Fibroblast of the aortic adventitia (primary cell): ENCODE measurements at places on chromosomes 1 and 21.

DNA sequence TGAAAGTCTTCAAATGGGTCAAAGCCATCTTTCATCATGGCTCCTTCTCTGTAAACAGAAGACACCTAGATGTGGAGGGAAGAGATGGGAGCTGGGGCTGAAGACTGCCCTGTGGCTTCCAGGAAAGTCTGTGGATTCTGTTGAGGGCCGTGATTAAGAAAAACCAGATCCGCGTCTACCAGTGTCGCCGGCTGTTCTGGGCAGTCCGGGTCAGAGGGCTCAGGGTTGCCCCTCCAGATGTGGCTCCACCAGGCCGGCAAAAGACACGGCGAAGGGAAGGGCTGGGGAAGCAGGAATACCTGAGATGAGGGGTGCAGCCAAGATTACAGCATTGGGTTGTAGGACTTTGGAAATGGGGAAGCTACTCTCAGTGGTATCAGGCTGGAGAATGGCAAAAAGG is 162.6 kb downstream of the RHOU start:
- no peak for DNase-seq

DNA sequence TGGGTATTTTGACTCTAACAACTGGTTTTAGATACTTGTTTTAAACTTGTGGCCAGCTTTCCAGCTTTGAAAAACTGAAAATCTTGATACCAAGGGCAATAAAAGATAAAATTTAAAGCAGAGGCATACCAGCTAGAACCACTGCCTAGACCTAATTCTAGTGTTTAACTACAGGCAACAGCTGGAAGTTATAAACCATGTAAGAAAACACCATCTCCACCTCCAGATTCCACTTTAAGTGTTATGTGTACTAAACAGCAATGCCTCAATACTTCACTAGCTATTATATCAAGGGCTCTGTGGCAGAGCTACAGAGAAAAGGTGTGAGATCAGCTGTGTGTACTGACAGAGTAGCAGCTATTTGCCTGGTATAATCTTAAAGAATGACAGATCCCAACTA is 69.5 kb downstream of the LPAR3 start:
- DNase-seq, result no peak

DNA sequence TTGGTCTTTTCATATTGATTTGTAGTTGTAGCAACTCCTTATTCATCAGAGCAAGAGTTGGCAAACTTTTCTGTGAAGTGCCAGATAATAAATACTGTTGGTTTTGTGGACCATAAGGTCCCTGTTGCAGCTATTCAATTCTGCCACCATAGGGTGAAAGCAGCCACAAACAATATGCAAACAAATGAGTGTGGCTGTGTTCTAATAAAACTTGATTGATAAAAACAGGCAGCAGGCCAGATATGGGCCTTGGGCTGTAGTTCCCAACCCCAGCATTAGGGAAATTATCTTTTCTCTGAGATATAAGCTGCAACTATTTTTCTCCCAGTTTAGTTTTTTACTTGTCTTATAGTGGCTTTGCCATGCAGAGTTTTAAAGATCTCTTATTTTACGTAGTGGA is 469.2 kb downstream of the SMYD3 start:
- DNase-seq, result no peak

GRCh38 chr1:9284061-9284460 is 8.6 kb upstream of the SPSB1 start:
- no peak for DNase-seq

DNA sequence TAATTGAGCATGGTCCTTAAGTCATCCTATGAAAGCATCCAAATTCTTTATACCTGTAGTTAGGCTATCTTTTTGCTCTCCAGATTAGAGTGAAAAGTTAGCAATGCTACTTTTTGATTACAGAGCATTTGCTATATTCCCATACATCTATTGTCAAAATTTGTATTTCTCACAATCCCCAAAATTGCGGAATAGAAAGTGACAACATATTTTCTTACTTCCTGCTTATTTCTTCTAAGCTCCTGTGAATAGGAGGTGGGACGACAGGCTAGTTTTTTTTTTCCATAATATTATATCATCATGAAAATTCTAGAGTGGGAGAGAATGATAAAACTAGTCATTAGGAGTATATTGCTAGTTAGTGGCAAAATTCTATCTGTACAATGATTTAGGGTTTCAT is 264.0 kb upstream of the DPYD start:
- DNase-seq, result no peak

- DNase-seq, result peak; percentile 99
These were observed 19.9 kb upstream of the EVI5 start for GRCh38 chr1:92804721-92805201.

DNA sequence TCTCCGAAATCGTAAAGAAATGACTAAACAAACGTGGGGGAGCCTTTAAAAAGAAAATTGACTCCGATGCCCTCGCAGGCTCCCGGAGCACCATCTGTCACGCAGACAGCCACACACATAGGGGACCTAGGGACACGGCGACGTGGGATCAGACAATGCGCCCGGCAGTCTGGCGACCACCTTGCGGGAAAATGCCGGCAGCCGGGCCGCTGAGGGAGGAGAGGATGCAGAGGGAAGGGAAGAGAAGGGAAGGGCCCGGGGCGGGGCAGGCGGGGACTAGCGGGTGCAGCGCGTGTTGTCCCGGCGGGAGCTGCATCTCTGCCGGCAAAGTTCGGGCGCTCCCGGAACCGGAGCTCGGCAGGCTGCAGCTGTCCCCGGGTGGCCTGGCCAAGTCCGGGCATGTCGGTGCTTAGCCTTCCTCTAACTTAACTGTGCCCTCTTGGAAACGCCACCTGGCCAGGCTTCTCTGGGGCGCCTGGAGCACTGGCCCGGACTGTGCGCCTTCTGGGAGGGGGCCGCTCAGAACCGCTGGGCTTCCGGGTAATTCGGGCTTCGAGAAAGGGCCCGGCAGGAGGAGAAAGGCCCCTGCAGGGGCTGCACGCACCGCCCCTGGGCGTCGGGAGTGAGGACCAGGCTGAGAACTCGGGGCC is 1.8 kb downstream of the NHLH2 start:
- no peak for DNase-seq

DNA sequence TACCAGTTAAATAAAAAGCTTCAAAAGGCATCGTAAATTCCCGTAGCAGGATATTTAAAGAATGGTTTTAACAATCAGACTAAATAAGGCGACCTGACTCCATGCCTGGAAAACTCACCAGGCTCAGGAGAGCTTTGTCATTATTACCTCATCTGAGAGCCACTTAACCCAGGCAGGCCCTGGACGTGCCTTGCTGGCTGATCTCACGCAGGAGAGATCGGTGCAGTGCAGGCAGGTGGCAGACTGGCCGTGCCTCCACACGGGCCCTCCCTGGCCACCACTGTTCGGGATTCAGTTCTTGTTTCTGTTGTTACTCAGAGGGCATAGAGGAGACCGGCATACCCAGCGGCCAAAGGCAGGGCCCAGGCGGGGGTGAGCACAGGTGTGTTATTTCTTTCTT is 6.4 kb downstream of the MT1HL1 start:
- DNase-seq, result no peak

GRCh38 chr1:36150296-36151133 is 1.2 kb upstream of the TRAPPC3 start:
- DNase-seq, result peak; percentile 92

DNA sequence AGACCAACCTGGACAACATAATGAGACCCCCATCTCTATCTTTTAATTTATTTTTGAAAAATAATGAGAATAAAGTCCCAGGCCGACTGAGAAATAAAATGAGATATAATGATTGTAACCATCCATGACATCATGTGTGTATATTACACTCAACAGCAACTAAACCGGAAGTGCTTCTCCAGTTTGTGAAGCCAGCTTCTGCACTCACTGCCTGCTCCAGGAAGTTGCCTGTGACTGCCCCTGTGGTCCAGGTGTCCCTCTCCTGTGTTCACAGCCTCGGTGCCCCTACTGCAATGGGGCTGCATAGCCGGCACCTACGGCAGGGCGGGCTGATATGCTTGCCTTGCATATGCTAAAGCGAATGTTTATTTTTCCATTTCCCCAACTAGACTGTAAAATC is 68.3 kb downstream of the SSBP3 start:
- no peak for DNase-seq

DNA sequence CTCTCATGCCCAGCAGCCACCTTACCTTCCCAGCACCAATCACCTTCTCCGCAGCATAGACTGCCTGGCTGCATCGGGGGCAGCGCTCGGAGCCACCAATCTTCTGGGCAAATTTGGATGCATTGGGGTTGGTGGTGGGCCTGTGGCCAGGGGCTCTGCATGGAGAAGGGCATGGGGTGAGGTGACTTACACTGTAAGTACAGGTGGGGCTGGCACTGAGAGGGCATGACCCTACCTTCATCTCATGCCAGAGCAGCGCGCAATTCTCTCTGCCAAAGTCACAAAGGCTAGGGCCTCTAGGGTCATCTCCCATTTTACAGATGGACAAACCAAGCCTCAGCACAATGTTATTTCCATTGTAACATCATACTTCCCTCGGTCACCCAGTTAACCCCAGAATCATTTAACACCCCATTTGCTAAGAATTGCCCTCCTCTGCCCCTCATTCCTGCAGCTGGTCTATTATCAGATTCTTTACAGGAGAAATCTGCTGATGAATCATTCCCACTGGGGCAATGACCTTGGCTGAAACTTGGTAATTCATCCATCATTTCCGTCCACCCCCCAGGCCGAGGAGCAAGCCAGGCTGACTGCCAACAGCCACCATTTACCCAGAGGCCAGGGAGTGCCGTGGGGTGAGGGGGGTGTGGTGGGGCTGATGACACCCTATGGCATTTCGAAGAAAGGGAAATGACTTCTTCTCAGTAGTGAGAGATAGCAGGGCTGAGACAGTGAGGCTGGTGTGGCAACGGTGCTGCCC is 17.9 kb downstream of the CSRP1 start:
- DNase-seq, result peak; percentile 95

DNA sequence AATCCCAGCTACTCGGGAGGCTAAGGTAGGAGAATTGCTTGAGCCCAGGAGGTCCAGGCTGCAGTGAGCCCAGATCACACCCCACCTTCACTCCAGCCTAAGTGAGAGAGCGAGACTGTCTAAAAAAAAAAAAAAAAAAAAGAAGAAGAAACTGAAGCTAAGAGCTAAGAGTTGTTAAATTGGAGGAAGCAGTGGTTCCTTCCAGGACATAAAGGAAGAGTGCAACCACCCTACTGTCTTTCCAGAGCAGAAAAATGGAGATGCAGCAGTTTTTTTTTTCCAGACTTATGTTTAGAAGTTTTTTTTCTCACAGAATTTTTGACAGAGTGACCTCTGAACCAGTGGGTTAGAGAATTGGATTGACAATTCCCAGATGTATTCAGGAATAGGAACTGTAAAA is 88.7 kb downstream of the HLX start:
- DNase-seq, result no peak

- peak; percentile 76 for DNase-seq
These were observed 38.7 kb upstream of the BECN2 start for GRCh38 chr1:241918879-241919278.

GRCh38 chr1:15756143-15757015 is 2.2 kb upstream of the FBLIM1 start:
- no peak for DNase-seq

DNA sequence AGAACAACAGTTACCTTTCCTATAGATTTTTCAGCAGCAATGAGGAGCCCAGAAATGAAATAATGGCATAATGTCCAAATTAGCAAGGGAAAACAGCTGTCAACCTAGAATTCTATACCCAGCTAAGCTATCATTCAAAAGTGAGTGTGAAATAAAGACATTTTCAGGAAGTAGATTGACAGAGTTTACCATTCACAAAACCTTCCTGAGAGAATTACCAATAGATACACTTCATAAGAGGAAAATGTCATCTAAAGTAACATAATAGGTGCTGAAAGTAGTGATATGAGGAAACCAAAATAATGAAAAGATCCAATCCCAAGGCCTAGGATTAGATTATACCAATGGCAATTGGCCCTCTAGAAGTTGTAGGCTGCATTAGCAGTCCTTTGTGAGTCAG is 34.6 kb downstream of the OBSCN start:
- no peak for DNase-seq

DNA sequence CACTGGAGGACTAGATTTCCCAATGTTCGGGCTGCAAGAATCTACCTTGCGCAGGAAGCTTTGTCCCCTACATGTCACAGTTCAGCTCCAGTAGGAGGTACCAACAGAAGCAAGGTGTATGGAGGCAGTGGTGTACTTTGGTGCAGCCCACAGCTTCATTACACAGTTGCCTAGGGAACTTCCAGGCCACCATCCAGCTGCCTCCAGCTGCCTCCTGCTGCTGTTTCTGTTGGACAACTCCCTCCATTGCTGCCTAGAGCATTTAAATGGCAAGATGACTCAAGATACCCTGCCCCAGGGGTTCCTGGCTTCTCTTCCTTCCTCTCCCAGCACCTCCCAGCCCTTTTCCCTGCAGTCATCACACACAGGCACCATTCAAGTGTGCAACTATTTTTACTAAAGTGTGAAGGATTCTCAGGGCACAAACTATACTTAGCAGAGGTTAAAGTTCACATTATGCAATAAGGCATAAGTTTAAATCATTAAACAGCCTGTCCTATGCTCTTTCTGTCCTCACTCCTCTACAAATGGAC is 39.0 kb upstream of the ATP1A1 start:
- peak; percentile 54 for DNase-seq

- DNase-seq, result peak; percentile 96
These were observed 53.1 kb downstream of the SH3GLB1 start for GRCh38 chr1:86757272-86757984.

DNA sequence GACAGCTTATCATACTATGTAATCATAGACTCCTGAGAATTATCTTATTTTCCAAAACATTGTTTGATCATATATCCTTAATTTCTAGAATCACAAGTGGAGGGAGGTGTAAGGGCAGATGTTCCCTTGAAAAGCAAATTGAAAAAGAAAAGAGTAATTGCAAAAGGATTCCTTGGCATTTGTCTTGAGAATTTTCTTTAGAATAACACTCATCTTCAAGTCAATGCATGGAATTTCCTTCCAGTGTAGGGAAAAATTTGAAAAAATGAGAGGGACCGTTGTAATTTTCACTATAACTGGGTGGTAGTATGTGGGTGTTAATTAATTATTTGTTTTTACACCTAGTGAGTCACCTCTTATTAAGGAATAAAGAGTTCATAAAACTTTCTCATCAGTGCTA is 724.6 kb upstream of the ADAMTS5 start:
- no peak for DNase-seq

DNA sequence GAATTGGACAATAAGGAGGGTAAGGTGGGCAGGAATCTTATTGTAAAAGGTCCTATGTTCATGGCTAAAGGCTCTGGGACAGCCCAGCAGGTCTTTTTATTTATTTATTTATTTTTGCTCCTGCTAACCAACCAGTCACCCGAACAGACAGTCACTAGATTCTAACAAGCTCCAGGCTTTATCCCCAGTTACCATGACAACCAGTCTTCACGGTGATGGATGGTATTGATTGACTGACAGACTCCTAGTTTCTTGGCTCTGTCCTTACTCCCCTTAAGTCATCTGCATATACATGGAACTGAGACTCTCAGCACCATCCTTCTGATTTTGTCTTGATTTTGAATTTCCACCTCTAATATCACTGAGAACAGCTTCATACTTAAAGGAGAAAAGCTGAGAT is 44.3 kb downstream of the C8A start:
- no peak for DNase-seq
